ENCODE measurements at places on chromosomes 16 and 17. TPM values are rescaled to one million over a fixed set of nuclear protein-coding genes. Genes with fewer than 3 reads are reported as not detected.

SAMD14 gene
- 3.7 TPM for polyA plus RNA-seq

MNT gene
- 20.5 TPM for polyA plus RNA-seq

KRT31 gene
- not detected for polyA plus RNA-seq

TMEM94 gene
- 45.8 TPM for polyA plus RNA-seq

RAD51D gene
- polyA plus RNA-seq = 12.0 TPM

NHLRC4 gene
- 1.8 TPM for polyA plus RNA-seq

GNPTG gene
- polyA plus RNA-seq = 70.4 TPM

All from urinary bladder (tissue), 4 donors.